ENCODE measurements at places on chromosomes 12 and 14. TPM values are rescaled to one million over a fixed set of nuclear protein-coding genes. Genes with fewer than 3 reads are reported as not detected.
A peak's percentile ranks its signal among the peaks of the same experiment; 100 is the strongest.

DNA sequence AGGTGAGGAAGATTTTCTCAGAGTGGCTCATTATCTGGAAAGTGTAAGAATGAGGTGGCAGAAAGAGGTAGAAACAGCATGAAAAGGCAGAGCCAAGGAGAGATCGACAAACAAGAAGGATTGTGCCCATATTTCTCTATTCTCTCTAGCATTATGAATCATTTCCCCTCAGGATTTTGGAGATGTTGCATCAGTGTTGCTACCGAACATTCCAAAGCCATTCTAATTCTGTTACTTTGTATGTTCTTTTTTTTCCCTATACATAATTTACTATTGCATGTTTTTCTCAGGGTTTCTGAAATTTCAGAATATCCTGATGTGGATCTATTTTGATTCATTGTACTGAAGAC, 61.4 kb downstream of the KICS2 start:
- no peak for DNase-seq
- no peaks in the 10 kb centered on the region for H3K4me1 ChIP-seq
- no peak overlapping the region for H3K4me3 ChIP-seq
- no peaks in the 10 kb centered on the region for H3K36me3 ChIP-seq
- no peaks in the 10 kb centered on the region for H3K27me3 ChIP-seq

The VASH1 gene
- 2.3 TPM for total RNA-seq

The SLCO1B3 gene
- total RNA-seq = not detected

DNA sequence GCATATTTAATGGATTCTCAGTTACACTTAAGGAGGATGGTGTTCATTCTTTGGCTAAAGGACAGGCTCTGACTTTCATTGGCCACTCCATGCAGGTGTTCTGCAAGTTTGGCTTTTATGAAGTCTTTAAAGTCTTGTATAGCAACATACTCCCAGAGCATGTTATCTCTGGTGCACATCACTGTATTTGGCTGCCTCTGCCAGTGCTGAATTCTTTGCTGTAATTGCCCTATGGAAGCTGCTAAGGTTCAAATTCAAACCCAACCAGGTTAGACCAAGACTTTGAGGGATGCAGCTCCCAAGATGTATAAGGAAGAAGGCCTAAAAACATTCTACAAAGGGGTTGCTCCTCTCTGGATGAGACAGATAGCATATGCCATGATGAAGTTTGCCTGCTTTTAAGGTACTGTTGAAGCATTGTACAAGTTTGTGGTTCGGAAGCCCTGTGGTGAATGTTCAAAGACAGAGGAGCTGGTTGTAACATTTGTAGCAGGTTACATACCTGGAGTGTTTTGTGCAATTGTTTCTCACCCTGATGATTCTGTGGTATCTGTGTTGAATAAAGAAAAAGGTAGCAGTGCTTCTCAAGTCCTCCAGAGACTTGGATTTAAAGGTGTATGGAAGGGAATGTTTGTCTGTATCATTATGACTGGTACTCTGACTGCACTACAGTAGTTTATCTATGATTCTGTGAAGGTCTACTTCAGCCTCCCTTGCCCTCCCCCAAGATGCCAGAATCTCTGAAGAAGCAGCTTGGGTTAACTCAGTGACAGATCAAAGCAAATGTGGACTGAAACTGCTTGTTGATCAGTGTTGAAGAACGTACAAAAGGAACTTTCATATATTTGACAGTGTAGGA, 19.4 kb downstream of the TMEM116 start:
- peaks cover 32% of the 10 kb centered on the region for H3K4me1 ChIP-seq
- DNase-seq = peak; percentile 43
- H3K4me3 ChIP-seq = peak overlapping the region; percentile 49
- H3K36me3 ChIP-seq = no peaks in the 10 kb centered on the region
- H3K27ac ChIP-seq = no peak overlapping the region

The CIROP gene
- not detected for total RNA-seq

- H3K4me3 ChIP-seq = no peak overlapping the region
- no peaks in the 10 kb centered on the region for H3K27me3 ChIP-seq
- DNase-seq = no peak
- no peak overlapping the region for H3K27ac ChIP-seq
- H3K4me1 ChIP-seq = peaks cover 4% of the 10 kb centered on the region
Observed at GRCh38 chr12:26058308-26058707, 66.5 kb downstream of the BHLHE41 start.

The COCH gene
- 6.8 TPM for total RNA-seq

GRCh38 chr12:52390739-52391617, 5.5 kb upstream of the KRT84 start:
- DNase-seq = no peak
- H3K4me3 ChIP-seq = no peak overlapping the region
- peaks cover 12% of the 10 kb centered on the region for H3K27me3 ChIP-seq
- no peaks in the 10 kb centered on the region for H3K4me1 ChIP-seq

The AICDA gene
- 11.5 TPM for total RNA-seq

DNA sequence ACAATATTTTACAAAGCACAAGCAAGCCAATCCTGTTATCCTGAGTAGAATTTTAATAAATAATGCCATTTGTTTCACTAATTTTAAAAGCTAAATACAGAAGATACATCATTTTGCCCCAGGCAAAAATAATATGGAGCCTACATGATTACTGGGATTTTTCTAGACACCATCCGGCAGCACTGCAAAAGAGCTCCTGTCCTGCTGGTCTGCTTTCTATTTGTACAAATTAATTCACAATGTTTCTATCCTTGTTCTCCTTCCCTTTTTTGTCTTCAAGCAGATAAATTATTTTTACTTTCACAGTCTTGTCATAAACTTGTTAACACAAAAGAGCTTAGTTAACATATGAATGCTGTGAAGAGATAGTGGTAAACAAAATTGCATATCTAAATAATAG, 4.6 kb downstream of the SIX1 start:
- H3K4me3 ChIP-seq = no peak overlapping the region
- no peak for DNase-seq
- no peak overlapping the region for H3K27ac ChIP-seq
- H3K4me1 ChIP-seq = no peaks in the 10 kb centered on the region
- H3K27me3 ChIP-seq = peaks cover 34% of the 10 kb centered on the region

DNA sequence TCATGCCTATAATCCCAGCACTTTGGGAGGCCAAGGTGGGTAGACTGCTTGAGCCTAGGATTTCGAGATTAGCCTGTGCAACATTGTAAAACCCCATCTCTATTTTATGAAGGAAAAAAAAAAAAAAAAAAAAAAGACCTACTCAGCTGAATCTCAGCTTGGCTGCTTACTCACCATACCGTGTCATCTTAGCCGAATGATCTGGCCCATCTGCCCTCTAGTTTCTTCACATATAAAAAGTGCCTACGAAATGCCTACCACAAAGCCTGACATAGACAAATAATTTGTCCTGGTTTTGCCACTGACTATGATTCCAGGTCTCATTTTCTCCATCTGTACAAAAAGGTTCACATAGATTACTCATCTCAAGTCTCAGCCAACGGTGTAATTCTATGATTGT, 10.1 kb downstream of the DIABLO start:
- H3K27me3 ChIP-seq = no peaks in the 10 kb centered on the region
- H3K4me1 ChIP-seq = no peaks in the 10 kb centered on the region
- H3K4me3 ChIP-seq = no peak overlapping the region
- H3K36me3 ChIP-seq = peaks cover 5% of the 10 kb centered on the region

DNA sequence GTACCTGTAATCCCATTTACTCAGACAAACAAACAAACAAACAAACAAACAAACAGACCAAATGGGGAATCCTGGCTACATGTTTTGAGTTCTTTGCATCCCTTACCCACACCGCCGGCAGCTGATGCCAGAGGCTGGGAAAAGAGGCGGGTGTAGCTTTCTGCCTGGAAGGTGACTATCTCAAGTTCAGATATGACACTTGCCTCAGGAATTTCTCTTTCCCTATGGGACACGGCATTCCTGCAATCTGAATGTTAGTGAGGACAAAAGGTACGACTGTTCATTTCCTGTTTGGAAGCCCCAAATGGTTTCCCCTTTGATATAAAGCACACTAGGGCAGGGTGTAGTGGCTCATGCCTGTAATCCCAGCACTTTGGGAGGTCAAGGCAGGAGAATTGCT, 2.9 kb downstream of the MYL2 start:
- H3K36me3 ChIP-seq = no peaks in the 10 kb centered on the region
- no peak overlapping the region for H3K27ac ChIP-seq
- no peak overlapping the region for H3K4me3 ChIP-seq
- H3K27me3 ChIP-seq = no peaks in the 10 kb centered on the region

The MFAP5 gene
- total RNA-seq = not detected

The CLMN gene
- 40.4 TPM for total RNA-seq

GRCh38 chr12:56315249-56315621, 553 bp downstream of the CNPY2 start:
- peaks cover 3% of the 10 kb centered on the region for H3K4me1 ChIP-seq
- peak overlapping the region; percentile 92 for H3K27ac ChIP-seq
- no peaks in the 10 kb centered on the region for H3K27me3 ChIP-seq

The KRT77 gene
- total RNA-seq = not detected

The PLEKHD1 gene
- not detected for total RNA-seq

DNA sequence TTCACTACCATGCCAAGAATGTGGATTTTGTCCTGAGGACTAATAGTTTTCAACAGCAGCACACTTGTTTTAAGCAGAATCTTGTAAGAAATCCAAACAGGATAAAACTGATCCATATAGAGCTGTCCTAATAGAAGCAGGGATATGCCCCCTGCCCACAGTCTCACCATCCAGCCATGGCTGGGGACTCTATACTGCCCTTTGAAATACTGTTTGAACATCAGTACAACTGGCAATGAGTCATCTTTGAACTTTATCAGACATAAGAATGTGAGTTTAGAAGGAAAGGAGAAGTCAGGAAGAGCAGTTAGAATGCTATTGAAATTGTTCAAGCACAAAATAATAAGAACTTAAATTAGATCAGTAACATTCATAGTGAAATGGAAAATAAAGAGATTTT, 3.8 kb upstream of the C12orf42 start:
- H3K27me3 ChIP-seq = no peaks in the 10 kb centered on the region
- no peaks in the 10 kb centered on the region for H3K36me3 ChIP-seq
- DNase-seq = no peak
- H3K4me3 ChIP-seq = no peak overlapping the region
- H3K4me1 ChIP-seq = peaks cover 11% of the 10 kb centered on the region

GRCh38 chr14:76259029-76259735, 107.5 kb downstream of the GPATCH2L start:
- H3K4me1 ChIP-seq = 0 out of 2 replicates have a peak, but pooled peaks cover 9% of the 10 kb centered on the region
- H3K27me3 ChIP-seq = no peaks in the 10 kb centered on the region
- no peaks in the 10 kb centered on the region for H3K36me3 ChIP-seq
- no peak for DNase-seq
- H3K27ac ChIP-seq = no peak overlapping the region
- H3K4me3 ChIP-seq = no peak overlapping the region

DNA sequence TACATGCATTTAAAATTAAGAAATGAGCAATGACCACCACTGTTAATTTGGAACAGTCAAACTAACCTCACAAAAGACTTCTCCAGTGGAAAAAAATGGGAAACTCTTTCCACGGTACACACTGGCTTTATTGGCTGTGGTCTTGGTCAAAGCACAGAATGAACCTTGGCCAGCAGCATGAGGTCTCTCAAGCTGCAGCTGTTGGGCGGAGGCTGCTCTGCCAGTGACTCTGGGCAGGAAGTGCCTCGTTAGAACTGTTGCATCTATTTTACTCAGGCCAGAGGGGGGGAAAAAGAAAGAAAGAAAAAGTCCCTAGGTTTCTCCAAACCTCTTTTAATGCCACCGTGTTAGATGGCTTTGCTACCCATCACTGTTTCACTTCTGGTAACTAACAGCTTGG, 279.8 kb upstream of the DIO2 start:
- no peaks in the 10 kb centered on the region for H3K27me3 ChIP-seq
- DNase-seq = peak; percentile 23

The PTCSC3 gene
- not detected for total RNA-seq

- H3K4me1 ChIP-seq = peaks cover 13% of the 10 kb centered on the region
- no peaks in the 10 kb centered on the region for H3K36me3 ChIP-seq
- no peaks in the 10 kb centered on the region for H3K27me3 ChIP-seq
- peak; percentile 37 for DNase-seq
- H3K4me3 ChIP-seq = no peak overlapping the region
Observed at GRCh38 chr12:123681605-123682004, 10.7 kb downstream of the TCTN2 start.

DNA sequence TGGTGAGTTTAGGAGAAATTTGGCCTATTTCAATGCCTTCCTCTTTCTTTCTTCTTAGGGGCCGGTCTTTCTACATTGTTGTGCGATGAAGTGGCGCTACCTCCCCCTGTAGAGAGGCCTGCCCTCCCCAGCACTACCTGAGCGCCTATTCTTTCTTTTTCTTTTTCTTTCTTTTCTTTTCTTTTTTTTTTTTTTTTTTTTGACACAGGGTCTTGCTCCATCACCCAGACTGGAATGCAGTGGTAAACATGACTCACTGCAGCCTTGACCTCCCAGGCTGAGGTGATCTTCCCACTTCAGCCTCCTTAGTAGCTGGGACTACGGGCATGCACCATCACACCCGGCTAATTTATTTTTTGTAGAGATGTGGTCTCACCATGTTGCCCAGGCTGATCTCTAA, 136.1 kb upstream of the MAX start:
- DNase-seq = no peak
- H3K36me3 ChIP-seq = no peaks in the 10 kb centered on the region
- H3K27me3 ChIP-seq = no peaks in the 10 kb centered on the region
- H3K4me3 ChIP-seq = no peak overlapping the region

DNA sequence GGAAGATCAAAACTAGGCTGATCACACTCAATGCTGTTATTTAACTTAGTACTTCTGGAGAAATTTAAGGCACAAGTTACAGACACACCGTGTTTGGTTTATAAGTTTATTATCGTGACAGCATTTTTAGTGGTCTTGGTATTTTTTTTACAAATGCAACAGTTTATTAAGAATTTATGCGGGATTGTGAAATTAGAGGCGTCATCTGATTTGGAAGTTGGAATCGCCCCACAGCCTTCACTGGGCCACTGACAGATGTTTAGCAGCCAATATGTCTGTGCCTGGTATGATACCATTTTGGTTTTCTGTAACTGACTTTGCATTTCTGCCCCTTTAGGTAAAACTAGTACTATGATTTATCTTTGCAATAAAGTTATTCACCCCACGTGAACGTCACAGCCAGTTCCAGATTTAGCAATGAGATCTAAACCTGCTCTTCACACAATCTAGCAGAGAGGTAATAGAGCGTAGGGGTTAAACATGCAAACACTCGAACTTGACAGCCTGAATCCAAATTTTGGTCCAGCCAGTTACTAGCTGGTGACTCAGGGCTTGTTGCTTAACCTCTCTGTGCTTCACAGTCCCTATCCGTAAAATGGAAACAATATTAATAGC, 73.2 kb upstream of the SSTR1 start:
- H3K4me1 ChIP-seq = no peaks in the 10 kb centered on the region
- no peak overlapping the region for H3K4me3 ChIP-seq
- no peak for DNase-seq
- H3K27ac ChIP-seq = no peak overlapping the region

DNA sequence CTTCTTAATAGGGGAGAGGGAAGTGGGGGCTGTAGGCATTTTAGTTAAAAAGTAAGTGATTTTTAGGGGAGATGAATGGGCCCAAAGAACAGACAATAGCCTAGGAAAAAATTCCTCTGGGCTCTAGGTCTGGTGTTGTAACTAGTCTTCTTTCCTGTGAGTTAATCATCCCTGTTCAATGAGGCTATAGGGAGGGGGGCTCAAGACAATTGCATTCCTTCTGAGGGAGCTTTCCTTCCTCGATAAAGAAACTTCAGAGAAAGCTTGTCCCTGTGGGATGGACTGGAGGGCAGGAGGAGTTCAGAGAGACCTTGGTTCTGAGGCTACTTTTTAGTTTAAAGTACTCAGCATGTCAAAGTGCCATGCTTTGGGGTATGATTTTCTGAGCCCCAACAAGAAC, 127.2 kb downstream of the BBS10 start:
- H3K27me3 ChIP-seq = no peaks in the 10 kb centered on the region
- H3K27ac ChIP-seq = no peak overlapping the region
- H3K36me3 ChIP-seq = no peaks in the 10 kb centered on the region

GRCh38 chr12:25581067-25581466, 28.0 kb upstream of the LMNTD1 start:
- no peak for DNase-seq
- H3K4me1 ChIP-seq = no peaks in the 10 kb centered on the region
- no peak overlapping the region for H3K4me3 ChIP-seq
- no peaks in the 10 kb centered on the region for H3K36me3 ChIP-seq
- H3K27ac ChIP-seq = no peak overlapping the region
- H3K27me3 ChIP-seq = no peaks in the 10 kb centered on the region

Data from GM12878 (cell line).